ENCODE measurements at places on chromosomes 5 and 9.
A peak's percentile ranks its signal among the peaks of the same experiment; 100 is the strongest.

- DNase-seq = no peak
These were observed 21.6 kb upstream of the PIP5K1B start for GRCh38 chr9:68683433-68683832.

DNA sequence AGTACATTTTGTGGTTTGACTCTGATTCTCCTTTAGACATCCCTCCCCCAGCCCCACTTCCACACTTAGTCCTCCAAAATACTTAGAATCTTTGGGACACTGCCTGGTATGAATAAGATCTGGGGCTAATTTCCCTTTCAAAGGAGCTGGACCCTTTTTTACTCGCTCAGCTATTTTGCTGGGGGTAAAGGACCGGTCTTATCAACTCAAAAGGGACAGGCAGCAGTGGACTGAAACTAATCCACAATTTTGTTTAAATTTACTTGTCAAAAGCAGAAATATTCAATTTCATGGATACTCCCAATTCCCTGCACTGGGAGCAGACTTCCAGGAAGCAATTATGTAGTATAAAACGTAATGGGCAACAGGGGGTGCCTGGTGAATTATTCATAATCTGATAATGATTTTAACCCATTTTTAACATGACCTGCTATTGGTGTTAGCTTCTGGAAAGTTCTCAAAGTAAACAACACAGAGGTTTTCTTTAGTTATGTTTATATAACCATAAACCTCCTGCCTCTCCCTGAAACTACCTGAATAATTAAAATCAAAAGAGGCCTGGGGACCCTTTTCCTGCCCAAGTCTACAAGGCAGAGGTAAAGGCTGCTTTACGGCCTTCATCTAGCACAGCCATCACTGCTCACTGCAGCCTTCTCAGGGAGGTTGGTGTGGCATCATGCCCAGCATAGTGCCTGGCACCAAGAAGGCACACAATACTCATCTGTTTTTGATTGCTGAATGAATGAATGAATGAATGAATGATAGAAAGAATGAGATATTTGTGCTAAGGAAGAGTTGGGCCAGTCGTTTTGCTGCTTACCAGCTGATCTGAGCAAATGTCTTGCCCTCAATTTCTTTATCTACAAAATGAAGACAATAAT lies 44.2 kb upstream of the GNPDA1 start:
- DNase-seq = no peak

DNA sequence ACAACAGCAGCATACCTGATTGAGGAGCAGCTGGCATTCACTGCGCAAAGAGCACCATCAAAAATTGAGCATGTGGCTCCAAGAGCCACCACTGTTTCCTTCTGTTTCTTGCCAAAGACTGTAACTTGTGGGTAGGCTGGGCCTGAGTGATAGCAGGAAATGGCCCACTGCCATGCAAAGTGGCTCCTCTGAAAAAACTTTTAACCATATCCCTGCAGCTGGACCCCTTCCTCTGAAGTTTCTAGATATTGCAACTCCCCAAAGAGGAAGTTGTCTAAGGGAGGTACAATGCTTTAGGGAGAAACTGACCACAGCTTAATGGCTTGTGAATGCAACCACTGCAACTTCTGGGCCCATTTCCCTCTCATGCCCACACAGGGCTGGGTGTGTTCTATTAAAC lies 355.4 kb upstream of the PDE4D start:
- DNase-seq = no peak

- DNase-seq = no peak
These were observed 64.3 kb downstream of the FEM1C start for GRCh38 chr5:115480271-115480670.

DNA sequence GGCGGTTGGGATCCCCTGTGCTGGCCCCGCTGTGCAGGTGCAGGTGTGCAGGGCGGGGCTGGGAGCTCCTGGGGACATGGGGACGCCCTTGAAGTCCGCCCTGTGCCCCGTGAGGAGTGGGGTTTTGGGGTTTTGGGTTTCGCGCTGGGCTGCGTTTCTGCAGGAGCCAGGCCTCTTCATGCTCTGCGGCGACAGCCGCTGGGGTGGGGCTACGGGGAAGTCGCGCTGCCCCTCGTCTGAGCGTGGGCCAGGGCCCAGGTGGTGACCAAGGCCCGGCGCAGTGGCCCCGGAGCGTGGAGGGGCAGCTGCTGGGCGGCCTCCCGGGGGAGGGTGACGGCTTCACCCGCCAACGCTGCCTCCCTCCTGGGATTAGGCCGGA lies 47.8 kb upstream of the IRX4 start:
- DNase-seq = peak; percentile 18

- DNase-seq = no peak
These were observed 11.8 kb downstream of the SLC12A7 start for GRCh38 chr5:1099926-1100663.

- peak; percentile 53 for DNase-seq
These were observed 50.9 kb upstream of the FAM169A start for GRCh38 chr5:74916831-74917710.

DNA sequence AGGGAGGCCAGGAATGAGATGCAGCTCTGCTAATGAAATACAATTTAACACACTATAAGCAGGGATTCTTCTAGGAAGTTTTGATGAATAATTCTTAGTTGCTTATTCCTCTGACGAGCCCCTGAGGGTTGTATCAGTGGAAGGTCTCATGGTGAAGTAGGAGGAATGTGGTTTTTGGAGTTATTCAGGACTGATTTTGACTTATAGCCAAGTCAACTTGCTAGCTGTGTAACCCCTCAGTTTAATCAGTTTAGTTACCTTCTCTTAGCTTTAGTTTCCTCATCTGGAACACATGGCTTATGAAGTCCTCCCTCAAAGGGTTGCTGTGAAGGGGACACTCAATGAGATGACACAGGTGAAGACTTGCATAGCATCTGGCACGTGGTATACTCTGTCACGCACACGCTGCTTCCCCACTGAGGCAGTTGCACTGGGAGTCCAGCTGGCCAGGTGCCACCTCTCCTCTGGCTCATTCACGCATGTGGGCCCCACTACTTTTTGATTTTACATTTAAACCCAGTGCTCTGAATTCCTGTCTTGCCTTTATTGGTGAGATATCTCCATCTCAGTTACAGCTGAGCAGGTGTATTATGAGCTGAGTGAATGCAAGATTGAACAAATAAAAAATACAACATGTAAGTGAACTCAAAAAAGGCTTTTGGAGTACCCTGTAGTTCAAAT lies 415.0 kb downstream of the ARHGEF28 start:
- DNase-seq = no peak

GRCh38 chr9:92746567-92747458 lies 17.8 kb downstream of the BICD2 start:
- DNase-seq = peak; percentile 21

- no peak for DNase-seq
These were observed 446.5 kb downstream of the EFNA5 start for GRCh38 chr5:107224272-107224671.

DNA sequence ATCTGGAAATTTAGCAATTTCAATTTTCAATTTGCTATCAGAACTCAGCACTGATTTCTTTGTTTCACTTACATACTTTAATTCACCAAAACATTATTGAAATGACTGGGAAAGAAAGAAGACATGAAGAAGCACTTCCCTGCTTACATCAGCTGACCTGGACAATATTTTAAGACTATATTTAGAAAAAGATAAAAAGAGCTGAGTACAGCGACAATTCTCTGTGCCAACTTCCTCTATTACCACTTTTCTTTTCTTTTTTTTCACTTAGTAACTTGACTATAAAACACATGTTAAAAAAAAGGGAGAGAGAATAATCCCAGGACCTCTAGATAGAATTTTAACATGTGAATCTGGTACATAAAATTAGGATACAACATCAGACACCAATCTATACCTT lies 35.6 kb downstream of the MEF2C start:
- DNase-seq = no peak

GRCh38 chr9:86557918-86558317 lies 203.7 kb upstream of the TUT7 start:
- DNase-seq = no peak

DNA sequence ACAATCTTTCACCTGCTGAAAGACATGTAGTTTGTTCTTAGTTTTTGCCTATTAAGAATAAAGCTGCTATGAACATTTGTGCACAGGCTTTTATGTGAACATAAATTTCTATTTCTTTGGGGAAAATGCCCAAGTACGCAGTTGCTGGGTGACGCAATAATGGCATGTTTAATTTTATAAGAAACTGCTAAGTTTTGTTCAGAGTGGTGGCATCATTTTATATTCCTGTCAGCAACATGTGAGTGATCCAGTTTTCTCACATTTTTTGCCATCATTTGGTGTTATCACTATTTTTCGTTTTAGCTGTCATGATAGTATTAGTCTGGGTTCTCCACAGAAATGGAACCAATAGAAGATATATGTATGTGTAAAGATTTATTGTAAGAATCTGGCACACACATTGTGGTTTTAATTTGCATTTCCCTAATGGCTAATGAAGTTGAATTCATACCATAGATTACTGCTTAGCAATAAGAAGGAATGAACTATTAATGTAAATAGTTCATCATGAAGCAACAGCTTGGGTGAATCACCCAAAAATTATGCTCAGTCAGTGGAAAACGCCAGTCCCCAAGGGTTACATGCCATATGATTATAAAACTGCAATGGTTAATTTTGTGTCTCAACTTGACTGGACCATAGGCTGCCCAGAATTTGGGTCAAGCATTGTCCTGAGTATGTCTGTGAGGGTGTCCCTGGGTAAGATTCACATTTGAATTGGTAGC lies 358.6 kb downstream of the MSX2 start:
- DNase-seq = no peak

GRCh38 chr5:231661-232060 lies 13.5 kb downstream of the SDHA start:
- DNase-seq = no peak

- DNase-seq = no peak
These were observed 188.9 kb downstream of the PDZD2 start for GRCh38 chr5:31827867-31828266.

GRCh38 chr9:136326061-136326760 lies 1.1 kb upstream of the GPSM1 start:
- no peak for DNase-seq

DNA sequence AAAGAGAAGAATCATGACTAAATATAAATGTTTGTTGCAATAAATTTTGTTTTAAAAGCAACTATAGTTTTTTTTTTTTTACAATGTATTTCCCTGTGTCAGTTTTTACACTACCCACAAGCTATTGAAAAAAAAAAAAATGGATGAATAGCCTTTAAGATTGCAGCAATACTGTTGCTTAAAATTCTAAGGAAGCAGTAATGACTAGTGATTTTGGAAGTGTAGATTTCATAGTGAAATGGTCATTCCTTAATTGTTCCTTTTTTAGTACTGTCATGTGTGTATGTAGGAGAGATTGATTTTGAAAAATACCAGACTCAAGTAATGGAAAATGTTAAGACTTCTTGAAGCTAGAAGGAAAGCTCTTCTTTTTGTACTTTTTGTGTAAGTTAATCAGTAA lies 53.1 kb downstream of the NDUFS4 start:
- no peak for DNase-seq

DNA sequence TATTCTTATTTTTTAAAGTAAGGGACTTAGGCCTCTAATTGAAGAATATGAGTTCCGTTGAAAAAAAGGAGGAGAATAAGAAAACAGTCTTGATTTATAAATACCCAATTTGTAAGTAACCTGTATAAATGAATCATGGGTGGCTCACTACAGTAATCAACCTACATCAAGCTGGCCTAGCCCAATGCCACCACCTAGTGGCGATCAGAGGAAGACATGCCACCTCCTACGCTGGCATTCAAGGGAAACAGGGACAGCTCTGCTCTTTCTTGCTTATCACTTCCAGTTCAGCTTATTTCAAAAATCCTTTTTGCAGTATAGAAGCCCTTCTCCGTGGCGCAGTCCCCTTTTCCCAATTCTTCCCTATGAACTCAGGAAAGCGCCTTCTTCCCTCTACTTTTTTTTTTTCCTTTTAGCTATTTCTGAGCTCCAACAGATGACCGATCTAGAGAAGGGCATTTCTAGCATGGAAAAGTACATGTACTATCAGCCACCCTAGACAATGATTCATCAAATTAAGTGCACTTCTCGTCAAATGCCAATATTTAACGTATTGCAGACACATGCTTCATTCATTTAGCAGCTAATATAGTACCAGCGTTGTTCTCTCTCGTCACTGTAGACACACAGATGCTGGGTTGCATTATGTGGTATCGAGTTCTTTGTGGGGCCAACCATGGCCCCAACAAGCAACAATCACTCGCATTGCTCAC lies 28.3 kb downstream of the PTPN3 start:
- DNase-seq = peak; percentile 74

DNA sequence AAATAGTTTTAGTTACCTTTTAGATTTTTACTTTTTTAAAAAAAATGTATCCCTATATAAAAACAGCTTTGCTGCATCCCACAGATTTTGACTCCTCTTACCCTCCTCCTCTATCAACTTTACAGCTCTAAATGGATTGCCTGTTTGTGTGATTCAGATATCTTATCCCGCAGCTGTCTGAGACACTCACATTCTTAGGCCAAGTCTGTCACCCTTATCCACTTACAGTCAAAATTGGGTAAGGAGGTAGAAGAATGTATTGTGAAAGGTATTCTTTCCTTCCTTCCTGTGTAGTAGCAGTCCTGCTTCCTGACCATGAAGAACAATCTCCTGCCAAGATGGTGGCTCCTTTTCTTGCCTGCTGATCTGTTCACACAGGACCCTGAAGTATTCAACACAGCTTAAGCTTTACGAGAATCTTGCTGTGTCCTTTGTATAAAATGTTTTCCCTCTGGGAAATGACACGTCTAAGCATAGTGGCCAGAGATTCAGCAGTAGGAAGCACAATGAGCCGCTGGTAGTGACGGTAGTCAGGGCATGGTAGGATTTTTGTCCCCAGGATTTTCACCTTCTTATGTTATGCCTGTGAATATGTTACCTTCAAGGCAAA lies 67.7 kb upstream of the ST8SIA4 start:
- DNase-seq = no peak

DNA sequence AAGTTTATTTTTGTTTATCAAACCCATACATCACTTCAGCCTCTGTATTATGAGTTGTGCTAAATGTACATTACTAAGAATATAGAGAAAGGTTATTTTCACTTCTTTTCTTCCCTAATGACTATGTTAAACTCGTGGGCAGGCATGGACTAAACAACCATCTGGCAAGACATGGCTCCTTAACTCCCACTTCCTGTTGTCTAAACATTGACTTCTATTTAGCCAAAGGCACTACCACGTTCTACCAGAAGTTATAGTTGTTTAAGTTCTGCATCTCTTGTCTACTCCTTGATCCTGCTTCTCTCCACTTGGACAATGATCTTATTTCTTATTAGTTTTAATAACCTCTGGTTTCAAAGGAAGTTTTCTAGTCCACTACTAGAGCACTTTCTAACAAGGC lies 136.1 kb downstream of the MACIR start:
- DNase-seq = no peak

- DNase-seq = no peak
These were observed 290.1 kb upstream of the MPDZ start for GRCh38 chr9:13569602-13570067.

- no peak for DNase-seq
These were observed 108.4 kb upstream of the NREP start for GRCh38 chr5:111865356-111865755.

DNA sequence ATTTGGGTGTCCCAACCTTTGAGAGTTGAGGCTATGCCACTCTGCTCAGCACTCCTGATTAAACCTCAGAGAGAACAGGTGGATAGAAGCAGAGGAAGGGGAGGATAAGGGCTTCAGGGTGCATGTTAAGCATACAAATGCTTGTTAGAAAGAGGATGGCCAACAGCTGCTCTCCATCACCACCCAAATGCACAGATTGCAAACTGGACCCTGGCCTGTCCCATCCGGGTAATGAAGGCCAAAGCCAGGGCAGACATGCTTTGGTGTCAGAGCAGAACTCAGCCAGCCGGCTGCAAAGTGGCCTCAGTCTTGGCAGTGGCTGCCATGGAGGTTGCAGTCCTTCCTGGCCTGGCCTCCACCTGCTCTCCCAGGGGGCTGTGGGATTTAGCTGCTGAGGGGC lies 84.3 kb downstream of the SIL1 start:
- no peak for DNase-seq
